HuH-7 (cell line): ENCODE measurements at places on chromosomes 1 and 21.

DNA sequence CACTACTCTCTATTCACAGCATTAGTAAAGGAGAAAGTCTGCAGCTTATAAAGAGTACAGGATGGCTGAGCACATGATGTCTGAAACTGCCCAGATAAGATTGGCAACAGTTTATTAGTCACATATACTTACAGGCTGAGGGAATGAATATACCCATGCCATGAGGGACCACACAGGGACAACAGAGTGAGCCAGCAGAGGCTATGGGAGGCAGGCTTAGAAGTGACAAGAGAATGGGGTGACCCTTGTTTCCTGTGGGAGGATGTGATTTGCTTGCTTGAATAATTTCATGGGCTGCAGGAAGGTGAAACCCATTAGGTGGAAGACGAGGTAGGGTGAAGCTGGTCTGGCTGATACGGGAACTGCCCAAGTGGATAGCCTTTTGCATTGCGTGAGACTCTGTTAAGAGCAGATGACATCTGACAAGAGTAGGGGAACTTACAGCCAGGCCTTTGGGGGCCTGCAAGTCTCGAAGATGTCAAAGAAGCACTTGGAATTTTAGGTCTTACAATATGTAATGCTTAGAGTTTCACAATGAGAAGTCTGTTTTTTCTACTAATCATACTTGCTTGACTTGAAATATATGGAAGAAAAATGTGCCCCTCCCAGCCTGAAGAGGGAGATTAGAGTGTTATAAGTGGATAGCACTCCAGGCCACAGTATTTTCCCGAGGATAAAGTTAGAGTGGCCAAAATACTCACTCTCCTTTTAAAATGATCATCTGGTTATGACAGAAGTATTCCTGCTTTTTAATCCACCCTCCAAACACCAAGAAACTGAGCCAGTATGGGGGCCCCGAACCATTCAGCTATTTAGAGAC is 34.6 kb upstream of the TNFSF4 start:
- no peak for DNase-seq

- DNase-seq, result no peak
Observed at GRCh38 chr21:42601656-42602055, 51.8 kb upstream of the PDE9A start.

DNA sequence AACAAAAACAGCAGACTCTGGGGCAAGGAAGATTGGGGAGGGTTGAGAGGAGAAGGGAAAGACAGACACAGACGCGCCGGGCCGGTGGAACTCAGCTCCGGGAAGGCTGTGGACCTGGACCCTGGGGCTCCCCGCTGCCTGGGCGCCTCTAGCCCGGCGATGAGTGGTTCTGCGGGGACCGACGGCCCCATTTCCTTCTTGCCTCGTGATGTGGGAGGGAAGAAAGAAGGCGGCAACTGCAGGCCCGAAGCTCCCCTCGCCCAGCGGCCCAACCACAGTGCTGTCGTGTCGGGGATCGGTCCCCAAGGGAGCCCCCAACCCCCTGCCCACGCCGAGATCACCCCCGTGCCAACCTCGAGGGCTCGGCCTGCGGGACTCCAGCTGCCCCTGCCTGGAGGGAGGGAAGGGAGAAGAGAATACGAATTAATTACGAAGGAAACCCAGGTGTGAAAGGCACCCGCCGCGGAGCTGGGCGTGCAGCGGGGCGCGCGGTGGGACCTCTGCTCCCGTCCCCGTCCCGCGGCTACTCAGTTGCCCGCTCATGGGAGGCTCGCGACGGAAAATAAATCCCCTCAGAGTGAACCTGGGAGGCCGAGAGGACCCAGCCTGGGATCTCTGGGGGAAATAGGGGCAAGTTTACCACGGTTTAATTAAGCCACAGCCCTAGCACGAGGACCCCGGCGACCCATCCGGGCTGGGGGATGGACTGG is 7.4 kb downstream of the FOXD3 start:
- DNase-seq, result no peak

- no peak for DNase-seq
Observed at GRCh38 chr1:14705824-14706223, 107.3 kb downstream of the KAZN start.
